NCI-H226 (cell line): ENCODE measurements at places on chromosomes 6 and 20.

DNA sequence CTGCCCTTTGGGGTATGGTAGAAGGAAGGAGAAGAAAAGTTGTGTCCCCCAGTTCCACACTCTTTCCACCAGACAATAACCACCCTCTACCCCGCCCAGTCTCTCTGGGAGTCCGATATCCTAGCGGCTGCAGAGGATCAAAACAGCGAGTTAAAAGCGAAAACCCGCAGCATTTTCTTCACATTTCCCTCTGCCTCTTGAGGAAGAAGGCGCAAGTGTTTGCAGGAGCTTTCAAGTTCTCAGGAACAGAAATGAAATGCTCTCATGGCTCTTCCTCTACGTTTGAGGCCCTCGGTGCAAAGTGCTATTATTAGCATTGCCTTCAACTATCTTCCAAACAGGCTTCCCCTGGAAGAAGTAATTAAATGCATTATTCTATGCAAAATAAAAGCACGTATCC is 52.2 kb upstream of the CCDC167 start:
- DNase-seq, result no peak

- DNase-seq, result no peak
Measured at GRCh38 chr6:28347119-28347518, 2.6 kb upstream of the ZKSCAN3 start.

DNA sequence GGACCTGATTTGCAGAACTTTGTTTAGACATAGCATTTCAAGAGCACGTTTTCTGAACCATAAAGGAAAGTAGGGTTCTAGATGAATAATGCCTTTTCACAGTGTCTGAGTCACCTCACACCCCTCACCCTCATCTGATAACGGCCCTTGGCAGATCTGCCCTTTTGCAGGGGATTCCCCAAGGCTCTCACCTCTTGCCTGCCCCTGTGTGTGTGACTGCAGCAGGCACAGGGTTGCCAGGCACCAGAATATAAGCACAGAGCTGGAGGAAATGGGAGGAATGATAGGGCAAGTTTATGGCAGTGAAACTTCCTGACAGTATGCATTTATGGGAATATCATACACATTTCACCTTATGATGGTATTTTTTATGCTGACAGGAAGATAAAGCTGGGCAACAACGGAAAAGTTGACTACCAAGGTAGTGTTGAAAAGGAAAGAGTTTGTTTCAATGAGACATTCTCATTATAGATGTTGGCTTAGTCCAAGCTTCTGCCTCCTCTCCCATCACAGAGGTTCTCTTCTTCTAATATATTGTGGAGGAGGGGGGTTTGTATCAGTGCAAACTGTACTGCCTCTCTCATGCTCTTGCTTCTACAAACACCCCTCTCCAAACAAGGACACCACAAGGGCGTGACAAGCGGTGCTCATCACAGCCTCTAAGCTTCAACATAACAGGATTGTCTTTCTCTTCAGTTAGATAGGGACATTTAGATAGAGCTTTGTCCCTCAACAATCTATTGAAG is 101.5 kb upstream of the BACH2 start:
- peak; percentile 96 for DNase-seq

- no peak for DNase-seq
Measured at GRCh38 chr6:4486568-4487315, 289.5 kb upstream of the CDYL start.

GRCh38 chr6:12653486-12653885 is 63.1 kb upstream of the PHACTR1 start:
- DNase-seq, result no peak

DNA sequence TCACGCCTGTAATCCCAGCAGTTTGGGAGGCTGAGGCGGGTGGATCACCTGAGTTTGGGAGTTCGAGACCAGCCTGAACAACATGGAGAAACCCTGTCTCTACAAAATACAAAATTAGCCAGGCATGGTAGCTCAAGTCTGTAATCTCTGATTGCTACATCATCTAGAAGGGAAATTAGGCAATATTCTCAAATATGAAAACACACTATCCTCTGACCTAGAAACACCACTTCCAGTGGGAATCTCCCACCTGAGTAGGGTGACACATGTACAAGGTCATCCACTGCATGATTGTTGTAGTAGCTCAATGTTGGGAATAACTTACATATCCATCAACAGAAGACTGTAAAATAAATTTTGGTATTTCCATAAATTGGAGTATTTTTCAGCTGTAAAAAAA is 19.1 kb upstream of the SIRPD start:
- no peak for DNase-seq

GRCh38 chr6:12152023-12152970 is 137.9 kb upstream of the EDN1 start:
- DNase-seq, result peak; percentile 54

DNA sequence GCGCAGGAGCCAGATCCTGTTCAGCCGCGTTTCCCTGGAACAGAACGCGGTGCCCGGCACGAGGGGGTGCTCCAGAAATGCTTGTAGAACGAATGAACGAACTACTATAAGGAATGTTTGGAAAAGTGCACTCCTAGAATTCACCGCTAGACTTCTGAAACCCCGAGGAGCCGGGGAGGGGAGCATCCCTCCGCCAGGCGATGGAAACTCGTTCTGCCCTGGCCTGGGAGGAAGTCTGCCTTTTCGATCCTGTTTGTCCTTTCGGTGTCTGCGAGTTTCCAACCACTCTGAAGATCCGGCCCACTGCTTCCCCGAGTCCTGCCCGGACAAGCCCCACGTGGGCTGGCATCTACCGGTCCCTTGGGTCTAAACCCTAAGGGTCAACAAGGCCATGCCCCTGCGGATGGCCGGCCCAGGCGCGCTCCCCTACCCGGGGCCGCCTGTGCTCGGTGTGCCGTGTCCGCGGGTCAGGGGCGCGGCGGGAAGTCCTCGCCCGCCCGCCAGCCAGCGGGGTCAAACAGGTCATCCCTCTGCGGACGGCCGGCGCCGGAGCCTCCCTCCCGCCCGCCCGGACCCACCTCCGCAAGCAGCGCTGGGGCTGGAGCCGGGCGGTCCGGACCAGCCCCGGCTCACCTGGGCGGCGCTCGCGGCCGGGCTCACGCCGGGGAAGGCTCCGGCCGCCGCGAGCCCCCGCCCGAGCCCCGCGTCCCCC is 526 bp downstream of the SULF2 start:
- DNase-seq, result peak; percentile 45

DNA sequence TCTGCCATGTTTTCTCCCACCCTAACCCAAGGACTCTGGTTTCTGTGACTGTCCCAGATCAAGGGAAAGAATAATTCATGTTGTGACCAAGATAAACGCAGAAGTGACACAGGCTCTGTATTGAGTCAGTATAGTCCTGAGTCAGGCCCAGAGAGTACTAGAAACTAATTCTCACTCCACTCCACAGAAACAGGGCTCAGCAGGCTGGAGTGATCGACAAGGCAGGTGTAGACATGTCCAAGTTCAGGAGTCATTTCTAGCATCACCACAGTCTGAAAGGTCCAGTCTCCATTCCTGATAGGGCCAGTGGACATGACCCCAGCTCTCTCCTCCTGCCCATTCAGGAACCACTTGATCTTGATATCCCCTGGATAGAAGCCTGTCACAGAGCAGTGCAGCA is 2.7 kb downstream of the HLA-DOB start:
- no peak for DNase-seq

GRCh38 chr6:465531-466348 is 74.2 kb downstream of the IRF4 start:
- no peak for DNase-seq

- DNase-seq, result peak; percentile 96
Measured at GRCh38 chr20:53926428-53927028, 143.9 kb downstream of the BCAS1 start.

- DNase-seq, result no peak
Measured at GRCh38 chr20:10497283-10497682, 62.2 kb downstream of the SLX4IP start.

GRCh38 chr6:112268654-112269053 is 14.3 kb upstream of the LAMA4 start:
- no peak for DNase-seq

DNA sequence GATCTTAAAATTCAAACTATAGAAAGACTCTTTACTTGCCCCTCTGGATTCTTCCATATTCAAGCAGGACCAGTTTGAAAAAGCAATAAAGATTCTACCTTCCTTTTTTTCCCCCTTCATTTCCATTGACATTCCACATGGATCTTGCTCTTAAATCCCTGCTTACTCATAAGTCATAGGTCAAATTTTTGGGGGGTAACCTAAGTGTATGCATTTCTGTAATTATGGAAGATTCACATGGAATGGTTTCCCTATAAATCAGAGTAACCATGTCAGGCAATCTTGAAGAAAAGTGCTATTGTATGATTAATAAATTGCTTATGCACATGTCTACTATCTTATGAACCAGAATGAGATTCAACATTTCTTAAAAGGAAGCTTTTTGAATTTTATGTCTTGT is 551.0 kb downstream of the HAO1 start:
- no peak for DNase-seq

DNA sequence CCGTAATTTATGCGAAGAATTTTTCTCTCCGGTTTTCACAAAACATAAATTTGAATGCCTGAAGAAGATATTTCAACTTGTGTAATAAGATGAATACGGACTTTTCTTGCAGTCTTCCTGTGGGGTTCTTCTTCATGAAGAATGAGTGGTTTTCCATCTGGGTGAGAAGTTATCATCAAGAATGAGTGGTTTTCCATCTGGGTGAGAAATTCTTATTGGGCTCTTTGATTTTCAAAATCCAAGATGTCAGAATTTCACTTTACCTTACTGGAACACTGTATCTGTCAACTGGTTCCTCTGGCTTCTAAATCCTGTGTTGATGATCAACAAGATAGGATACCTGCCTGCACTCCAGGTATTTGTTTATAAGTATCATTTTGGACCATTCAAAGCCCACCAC is 160.1 kb upstream of the C6orf118 start:
- DNase-seq, result peak; percentile 6

DNA sequence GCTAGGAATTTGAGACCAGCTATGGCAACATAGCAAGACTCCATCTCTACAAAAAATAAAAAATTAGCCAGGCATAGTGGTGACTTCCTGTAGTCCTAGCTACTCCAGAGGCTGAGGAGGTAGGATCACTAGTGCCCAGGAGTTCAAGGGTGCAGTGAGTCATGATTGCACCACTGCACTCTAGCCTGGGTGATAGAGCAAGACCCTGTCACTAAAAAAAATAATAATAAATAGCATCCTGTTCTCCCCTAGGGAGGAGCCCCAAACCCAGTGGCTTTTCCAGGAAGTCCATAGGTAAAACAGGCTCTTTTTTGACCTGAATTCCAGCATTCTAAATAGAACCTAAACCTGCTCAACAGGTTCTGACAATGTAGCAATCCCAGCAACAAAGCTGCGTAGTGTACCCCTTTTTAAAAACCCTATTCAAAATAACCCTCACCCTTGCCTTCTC is 192.0 kb downstream of the ALDH8A1 start:
- DNase-seq, result no peak

DNA sequence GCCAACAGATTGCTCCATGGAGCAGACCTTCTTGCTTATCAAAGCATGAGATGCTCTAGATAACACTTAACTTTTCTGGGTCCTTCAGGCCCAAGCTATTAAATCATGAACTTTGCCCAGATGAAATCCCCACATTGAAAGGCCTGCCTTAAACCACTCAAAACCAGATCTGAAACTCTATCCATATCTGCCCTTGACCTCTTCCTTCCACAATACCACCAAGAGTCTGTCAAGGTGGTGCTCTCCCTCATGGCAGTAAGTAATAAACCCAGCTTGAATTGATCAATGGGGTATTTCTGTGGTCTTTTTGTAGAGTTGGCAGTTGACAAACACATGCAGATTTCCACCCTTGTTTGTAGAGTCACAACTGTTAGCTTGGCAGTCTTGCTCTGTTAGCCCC is 135.5 kb downstream of the ISM1 start:
- no peak for DNase-seq

DNA sequence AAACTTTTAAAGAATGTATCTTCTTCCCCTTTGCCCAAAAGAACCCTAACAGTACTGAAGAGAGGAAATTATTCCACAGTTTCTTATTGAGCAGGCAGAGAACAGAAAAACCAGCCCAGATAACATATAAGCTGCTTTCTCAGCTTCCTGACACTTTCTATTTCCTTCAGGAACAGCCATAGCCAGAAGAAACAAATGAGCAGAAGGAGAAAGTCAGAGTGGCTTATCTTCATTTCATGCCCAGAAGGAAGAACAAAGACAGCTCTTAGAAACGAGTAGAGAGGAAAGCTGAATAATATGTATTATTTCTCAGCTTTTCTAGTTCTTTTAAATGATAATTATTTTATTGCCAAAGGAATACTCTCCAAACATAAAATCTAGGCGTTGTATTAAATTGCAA is 793.7 kb downstream of the GRIK2 start:
- DNase-seq, result no peak

DNA sequence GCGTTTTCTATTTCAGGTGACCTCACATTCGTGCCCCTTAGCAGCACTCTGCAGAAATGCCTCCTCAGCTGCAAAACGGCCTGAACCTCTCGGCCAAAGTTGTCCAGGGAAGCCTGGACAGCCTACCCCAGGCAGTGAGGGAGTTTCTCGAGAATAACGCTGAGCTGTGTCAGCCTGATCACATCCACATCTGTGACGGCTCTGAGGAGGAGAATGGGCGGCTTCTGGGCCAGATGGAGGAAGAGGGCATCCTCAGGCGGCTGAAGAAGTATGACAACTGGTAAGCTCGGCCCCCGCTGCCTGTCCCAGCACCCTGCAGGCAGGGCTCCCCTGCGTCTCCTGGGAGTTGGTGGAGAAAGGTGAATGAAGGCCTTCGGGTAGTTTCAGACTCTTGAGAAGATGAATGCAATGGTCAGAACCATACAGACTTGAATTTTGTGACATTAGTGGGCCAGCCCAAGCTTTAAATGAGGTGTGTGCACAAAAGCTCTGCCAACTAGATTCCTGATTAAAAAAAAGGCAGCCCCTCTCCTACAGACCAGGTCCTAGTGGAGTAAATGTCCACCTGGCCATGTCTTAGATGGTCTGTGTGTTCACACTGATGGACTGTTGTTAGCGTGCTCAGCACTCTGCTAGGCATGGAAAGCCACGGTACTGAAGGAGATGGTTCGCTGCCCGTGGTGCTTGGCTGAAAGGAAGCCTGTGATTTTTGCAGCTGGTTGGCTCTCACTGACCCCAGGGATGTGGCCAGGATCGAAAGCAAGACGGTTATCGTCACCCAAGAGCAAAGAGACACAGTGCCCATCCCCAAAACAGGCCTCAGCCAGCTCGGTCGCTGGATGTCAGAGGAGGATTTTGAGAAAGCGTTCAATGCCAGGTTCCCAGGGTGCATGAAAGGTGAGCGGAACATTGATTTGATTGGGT is 708 bp downstream of the PCK1 start:
- DNase-seq, result no peak

- no peak for DNase-seq
Measured at GRCh38 chr20:2237059-2237458, 58.7 kb upstream of the TGM3 start.

GRCh38 chr6:143399176-143399575 is 51.3 kb downstream of the ADAT2 start:
- no peak for DNase-seq

DNA sequence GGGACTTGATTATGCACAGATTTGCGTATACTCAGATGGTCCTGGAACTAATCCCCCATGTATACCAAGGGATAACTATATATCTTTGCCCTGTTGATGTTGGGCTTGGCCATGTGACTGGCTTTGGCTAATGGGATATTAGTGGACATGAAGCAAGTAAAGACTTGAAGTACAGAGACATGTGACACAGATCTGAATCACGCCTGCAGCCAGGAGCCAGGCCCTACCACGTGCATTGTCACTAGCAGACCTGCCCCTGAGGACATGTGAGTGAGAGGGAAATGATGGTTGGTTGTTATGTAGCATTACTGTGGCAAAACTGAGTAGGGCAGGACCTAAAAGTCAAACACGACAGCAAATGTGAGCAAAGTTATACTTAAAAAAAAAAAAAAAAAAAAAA is 155.7 kb downstream of the AKAP7 start:
- no peak for DNase-seq

- peak; percentile 95 for DNase-seq
Measured at GRCh38 chr6:53411451-53411850, 62.7 kb upstream of the ELOVL5 start.

GRCh38 chr6:41602864-41603608 is 35.2 kb upstream of the MDFI start:
- peak; percentile 66 for DNase-seq
